ENCODE measurements at places on chromosomes 2 and 18. TPM values are rescaled to one million over a fixed set of nuclear protein-coding genes. Genes with fewer than 3 reads are reported as not detected.

The CNGA3 gene
- not detected for total RNA-seq

The LINC00305 gene
- total RNA-seq, result not detected

The RESP18 gene
- total RNA-seq, result not detected

The LDLRAD4 gene
- total RNA-seq, result 47.2 TPM

The SMYD1 gene
- total RNA-seq, result not detected

GRCh38 chr2:142693171-142693950 is 184.1 kb upstream of the KYNU start:
- no peak overlapping the region for H3K4me3 ChIP-seq
- no peak for DNase-seq
- H3K27me3 ChIP-seq, result no peaks in the 10 kb centered on the region
- no peaks in the 10 kb centered on the region for H3K4me1 ChIP-seq
- H3K36me3 ChIP-seq, result no peaks in the 10 kb centered on the region

DNA sequence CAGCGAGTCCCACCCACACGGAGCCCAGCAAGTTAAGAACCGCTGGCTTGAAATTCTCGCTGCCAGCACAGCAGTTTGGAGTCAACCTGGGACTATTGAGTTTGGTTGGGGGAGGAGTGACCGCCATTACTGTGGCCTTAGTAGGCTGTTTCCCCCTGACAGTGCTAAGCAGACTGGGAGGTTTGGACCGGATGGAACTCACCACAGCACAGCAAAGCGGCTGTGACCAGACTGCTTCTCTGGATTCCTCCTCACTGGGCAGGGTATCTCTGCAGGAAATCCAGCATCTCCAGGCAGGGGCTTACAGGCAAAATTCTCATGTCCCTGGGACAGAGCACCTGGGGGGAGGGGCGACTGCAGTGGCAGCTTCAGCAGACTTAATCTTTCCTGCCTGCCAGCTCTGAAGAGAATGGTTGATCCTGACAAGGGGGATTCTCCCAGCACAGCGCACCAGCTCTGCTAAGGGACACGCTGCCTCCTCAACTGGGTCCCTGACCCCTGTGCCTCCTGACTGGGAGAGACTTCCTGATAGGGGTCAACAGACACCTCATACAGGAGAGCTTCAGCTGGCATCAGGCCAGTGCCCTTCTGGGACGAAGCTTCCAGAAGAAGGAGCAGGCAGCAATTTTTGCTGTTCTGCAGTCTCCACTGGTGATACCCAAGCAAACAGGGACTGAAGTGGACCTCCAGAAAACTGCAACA is 425.4 kb downstream of the NYAP2 start:
- H3K36me3 ChIP-seq, result peaks cover 3% of the 10 kb centered on the region
- no peaks in the 10 kb centered on the region for H3K27me3 ChIP-seq
- H3K27ac ChIP-seq, result no peak overlapping the region
- H3K4me1 ChIP-seq, result no peaks in the 10 kb centered on the region
- no peak for DNase-seq

GRCh38 chr2:10931710-10932255 is 20.0 kb downstream of the KCNF1 start:
- no peaks in the 10 kb centered on the region for H3K36me3 ChIP-seq
- DNase-seq, result no peak
- H3K27ac ChIP-seq, result no peak overlapping the region

DNA sequence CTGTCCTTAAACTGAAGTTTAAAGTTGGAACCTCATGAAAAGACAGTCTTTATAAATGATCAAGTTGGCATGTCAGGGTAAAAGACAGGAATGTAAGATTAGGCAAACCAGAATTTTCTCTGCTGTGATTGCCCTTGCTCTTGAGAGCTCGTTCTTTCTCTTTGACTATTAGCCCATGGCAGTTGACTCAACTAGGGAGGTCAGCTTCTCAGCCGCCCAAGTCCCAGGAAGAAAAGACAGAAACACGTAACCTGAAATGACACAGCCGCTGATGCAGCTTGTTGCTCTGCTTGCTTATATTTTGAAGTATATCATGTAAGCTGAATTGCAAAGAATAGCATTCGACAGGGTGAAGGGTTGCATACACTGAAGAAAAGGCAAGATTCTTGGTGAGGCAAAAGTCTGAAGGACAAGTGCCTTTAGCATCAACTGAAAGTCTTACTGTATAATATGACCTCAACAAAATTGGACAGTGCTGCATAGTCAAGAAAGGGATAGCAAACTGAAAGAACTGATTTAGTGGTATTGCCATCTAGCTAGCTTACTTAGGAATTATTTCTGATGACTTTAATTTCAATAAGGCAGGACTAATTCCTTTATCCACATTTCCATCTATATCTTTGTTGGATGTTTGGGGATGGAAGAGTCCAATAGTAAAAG is 54.7 kb downstream of the ARHGAP15 start:
- H3K36me3 ChIP-seq, result peaks cover 7% of the 10 kb centered on the region
- H3K4me1 ChIP-seq, result peaks cover 36% of the 10 kb centered on the region
- no peaks in the 10 kb centered on the region for H3K27me3 ChIP-seq

- H3K4me3 ChIP-seq, result no peak overlapping the region
- no peaks in the 10 kb centered on the region for H3K4me1 ChIP-seq
- H3K27me3 ChIP-seq, result no peaks in the 10 kb centered on the region
- H3K27ac ChIP-seq, result no peak overlapping the region
- DNase-seq, result no peak
- no peaks in the 10 kb centered on the region for H3K36me3 ChIP-seq
Observed at GRCh38 chr2:187529248-187529976, 24.8 kb downstream of the TFPI start.

GRCh38 chr2:11450791-11451190 is 15.2 kb downstream of the E2F6 start:
- H3K4me3 ChIP-seq, result no peak overlapping the region
- no peak for DNase-seq
- H3K27ac ChIP-seq, result no peak overlapping the region
- H3K36me3 ChIP-seq, result no peaks in the 10 kb centered on the region
- H3K27me3 ChIP-seq, result no peaks in the 10 kb centered on the region
- no peaks in the 10 kb centered on the region for H3K4me1 ChIP-seq

DNA sequence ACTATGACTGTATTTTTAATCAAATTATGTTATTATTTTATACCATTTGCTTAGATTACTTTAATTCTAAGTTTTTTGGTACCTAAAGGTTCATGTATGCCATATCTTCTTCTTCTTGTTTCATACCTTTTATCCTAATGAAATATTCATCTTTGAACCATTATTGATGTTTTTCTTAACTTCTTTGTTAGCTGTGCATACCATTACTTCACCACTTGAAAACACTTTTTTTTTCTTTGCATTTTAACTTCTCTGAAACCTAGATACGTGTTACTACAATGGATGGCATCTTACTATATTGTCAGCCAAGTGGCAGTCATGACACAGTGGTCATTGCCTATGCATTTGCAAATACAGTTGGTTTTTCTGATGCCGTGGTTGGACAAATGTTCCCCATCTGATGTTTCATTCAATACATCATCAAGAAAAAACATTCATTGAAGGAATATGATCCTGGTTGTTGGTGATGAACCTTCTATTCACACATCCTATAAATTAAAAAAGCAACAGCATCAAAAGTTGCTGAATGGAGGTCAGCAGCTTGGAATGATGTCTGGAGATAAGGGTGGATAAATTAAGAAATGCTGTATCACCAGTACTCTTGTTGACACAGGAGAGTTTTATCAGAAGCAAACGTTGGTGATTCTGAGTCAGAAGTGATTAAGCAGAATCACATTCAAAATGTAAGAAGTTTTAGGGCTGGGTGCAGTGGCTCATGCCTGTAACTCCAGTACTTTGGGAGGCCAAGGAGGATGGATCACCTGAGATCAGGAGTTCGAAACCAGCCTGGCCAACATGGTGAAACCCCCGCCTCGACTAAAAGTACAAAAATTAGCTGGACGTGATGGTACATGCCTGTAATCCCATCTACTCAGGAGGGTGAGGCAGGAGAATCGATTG is 7.4 kb downstream of the IL36A start:
- no peaks in the 10 kb centered on the region for H3K36me3 ChIP-seq
- peaks cover 7% of the 10 kb centered on the region for H3K4me1 ChIP-seq
- no peak overlapping the region for H3K27ac ChIP-seq
- H3K4me3 ChIP-seq, result no peak overlapping the region
- no peak for DNase-seq

DNA sequence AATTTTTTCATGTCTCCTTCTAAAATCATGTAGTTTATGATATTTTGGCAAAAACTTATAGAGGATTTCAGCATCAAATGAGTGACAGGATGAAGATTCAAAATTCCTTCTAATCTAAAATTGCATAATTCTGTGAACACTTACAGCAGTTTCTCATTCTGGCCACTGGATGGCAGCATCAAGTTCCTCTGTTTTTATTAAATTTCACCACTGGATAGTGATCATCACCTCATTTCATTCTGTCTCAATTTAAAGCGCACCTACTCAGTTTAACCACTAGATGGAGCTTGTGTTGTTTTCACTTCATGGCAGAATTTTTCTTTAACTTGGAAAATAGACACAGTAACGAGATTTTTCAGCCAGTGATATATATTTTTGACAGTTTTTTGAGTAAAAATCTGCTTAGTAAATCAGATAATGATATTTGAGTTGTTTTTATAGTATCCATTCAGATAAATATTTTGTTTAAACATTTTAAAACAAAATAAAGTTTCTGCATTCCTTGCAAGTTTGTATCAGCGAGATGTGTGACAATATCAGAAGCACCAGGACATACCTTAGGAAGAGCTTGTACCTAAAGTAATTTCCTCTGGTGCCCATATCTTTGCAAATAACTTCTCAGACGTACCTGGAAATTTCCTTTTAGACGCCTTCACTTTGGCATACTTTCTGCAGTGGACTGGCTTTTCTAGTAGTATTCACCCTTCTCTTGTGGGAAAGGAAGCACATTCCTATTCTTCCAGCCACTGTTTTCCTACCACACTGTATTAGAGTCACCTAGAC is 94.7 kb upstream of the ARHGAP15 start:
- H3K27ac ChIP-seq, result no peak overlapping the region
- peaks cover 17% of the 10 kb centered on the region for H3K27me3 ChIP-seq
- DNase-seq, result peak; percentile 50
- no peaks in the 10 kb centered on the region for H3K36me3 ChIP-seq
- H3K4me1 ChIP-seq, result peaks cover 7% of the 10 kb centered on the region
- no peak overlapping the region for H3K4me3 ChIP-seq

GRCh38 chr2:85949280-85949679 is 60.5 kb upstream of the ST3GAL5 start:
- H3K4me1 ChIP-seq, result no peaks in the 10 kb centered on the region
- no peak overlapping the region for H3K27ac ChIP-seq
- peaks cover 8% of the 10 kb centered on the region for H3K36me3 ChIP-seq

DNA sequence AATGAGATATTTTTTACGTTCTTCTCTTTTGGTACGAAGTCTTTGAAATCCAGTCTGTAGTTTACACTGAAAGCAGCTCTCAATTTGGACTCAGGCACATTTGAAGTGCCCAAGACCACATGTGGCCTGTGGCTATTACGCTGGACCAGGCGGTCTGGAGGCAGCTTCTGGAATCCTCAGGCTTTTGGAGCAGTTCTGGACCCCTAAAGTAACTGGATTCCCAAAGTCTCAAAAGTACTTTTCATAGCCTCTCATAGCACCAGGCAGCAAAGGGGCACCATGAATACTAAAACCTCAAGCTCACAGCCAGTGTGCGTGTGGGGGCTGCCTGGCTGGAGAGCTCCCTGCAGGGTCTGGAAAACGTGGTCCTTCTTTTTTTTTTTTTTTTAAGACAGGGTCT is 119.0 kb downstream of the SMAD7 start:
- H3K27me3 ChIP-seq, result no peaks in the 10 kb centered on the region
- H3K36me3 ChIP-seq, result no peaks in the 10 kb centered on the region
- H3K4me1 ChIP-seq, result peaks cover 52% of the 10 kb centered on the region
- no peak overlapping the region for H3K27ac ChIP-seq

DNA sequence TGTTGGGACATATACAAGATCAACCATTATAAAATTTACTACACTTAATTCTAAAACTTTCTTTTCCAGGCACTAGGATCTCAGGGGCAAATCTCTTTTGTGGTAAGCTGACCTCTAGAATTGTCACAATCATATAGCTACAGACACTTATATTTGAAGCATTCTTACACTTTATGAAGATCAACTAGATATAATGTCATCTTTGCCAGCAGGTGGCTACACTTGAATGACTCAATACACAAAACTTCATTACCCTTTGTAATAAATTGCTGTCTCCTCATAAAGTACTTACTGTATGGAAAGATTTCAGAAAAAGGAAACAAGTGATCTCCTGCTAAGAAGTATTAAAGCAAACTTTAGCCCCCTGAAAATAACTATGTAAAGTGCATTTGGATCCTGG is 77.8 kb downstream of the RDH14 start:
- no peak overlapping the region for H3K27ac ChIP-seq
- no peaks in the 10 kb centered on the region for H3K36me3 ChIP-seq
- DNase-seq, result no peak
- H3K4me1 ChIP-seq, result no peaks in the 10 kb centered on the region
- peaks cover 8% of the 10 kb centered on the region for H3K27me3 ChIP-seq

DNA sequence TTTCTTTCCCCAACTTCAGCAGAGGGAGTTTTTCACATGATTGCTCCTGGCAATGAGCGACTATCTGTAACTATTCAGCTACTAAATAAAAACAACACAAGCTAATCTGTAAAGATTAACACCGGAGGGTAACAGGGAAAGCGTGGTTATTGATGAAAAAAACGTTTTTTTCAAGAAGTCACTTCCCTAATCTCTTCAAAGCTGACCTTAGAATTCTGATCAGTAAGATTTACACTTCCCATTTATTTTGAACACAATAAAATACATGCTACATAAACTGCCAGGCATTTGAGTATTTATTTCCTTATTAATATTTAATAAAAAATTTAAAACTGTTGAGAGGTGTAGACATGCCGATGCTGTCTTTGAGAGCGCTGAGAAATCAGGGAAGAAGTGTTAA is 207.4 kb upstream of the HDAC4 start:
- H3K36me3 ChIP-seq, result no peaks in the 10 kb centered on the region
- H3K27me3 ChIP-seq, result peaks cover 7% of the 10 kb centered on the region
- H3K27ac ChIP-seq, result no peak overlapping the region
- DNase-seq, result no peak

GRCh38 chr18:43777636-43778304 is 500.5 kb upstream of the SYT4 start:
- H3K27me3 ChIP-seq, result no peaks in the 10 kb centered on the region
- no peak overlapping the region for H3K4me3 ChIP-seq
- DNase-seq, result no peak
- no peak overlapping the region for H3K27ac ChIP-seq
- H3K4me1 ChIP-seq, result no peaks in the 10 kb centered on the region

DNA sequence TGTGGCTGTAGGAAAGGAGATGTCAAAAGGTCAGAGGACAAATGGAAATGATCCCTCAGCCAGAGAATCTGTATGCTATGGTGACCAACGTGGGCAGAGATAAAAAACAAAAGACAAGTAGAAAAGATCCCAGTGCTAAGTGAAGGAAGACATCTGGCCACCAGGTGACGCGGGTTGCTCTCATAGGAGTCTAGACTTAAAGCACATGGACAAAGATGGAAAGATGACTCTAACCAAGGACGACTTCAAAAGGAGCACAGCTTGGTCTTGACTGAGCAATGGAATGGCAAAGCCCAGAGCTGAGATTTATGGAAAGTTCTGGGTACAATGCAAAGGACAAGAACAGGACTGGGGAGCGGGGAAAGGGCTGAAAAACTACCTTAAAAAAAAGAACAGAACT is 96.8 kb downstream of the CLIP4 start:
- H3K27ac ChIP-seq, result no peak overlapping the region

Data from activated T-cell treated with anti-CD3 and anti-CD28 coated beads, Interleukin-2, amount 50 U/mL, for 72 hours (primary cell).